ENCODE measurements at places on chromosomes 11 and 22.

GRCh38 chr11:126497581-126498122 lies 142.2 kb downstream of the ST3GAL4 start:
- no peak for DNase-seq

DNA sequence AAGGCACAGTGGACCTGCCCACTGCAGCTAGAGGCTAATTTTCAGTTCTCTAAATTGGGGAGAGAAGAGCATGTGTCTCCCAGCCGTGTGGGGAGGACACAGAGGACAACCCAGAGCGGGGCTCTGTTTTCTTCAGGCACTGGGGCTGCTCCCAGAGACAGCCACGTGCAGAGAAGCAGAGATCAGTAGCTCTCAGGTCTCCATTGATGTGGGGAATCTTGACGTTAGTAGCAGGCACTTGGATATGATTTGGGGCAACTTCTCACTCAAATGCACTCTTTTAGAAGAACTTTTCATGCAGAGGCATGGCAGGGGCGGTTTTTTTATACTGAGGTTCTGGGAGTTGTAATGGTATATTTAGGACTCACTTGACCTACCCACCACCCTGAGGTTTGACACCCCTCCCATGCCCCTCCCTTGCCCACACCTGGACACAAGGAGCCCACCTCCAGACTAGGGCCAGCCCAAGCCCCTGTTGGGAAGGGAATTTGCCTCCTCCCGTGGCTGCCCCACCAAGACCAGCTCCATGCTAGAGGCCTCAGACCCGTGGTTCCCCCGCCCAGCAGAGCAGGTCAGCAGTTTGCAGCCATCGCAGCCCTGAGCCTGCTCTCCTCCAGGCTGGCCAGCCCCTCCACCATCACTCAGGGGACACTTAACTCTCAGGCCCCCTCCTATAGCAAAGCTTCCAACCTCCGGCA lies 94.2 kb upstream of the RTL6 start:
- no peak for DNase-seq

DNA sequence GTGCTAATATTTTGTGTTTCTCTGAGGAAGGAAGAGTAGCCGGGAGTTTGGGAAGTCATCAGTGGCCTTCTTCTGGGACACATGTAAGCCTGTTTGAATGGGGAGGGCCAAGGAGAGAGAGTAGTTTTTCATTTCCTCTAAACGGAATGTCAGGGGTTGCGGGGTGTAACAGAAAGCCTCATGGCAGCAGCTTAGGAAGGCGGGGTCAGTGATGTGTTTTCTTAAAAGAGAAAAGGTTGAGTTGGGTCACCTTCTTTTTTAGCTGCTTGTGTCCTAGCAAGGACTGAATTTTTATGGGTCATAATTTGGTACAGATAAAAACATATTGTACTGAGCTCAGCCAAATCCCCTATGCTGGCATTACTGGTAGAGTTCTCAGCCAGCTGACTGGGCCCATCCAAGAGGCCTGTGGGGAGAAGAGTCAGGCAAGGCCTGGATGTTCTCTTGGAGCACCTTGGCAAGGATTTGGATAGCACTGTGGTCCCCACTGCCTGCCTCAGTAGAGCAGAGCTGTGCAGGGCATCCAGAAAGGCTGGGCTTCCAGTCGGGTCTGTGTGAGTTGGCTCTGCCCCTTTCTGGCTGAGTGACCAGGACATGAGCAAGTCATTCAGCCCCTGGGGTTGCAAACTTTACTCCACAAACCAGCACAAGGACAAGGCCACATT lies 29.4 kb upstream of the NAV2 start:
- DNase-seq, result no peak

- no peak for DNase-seq
Observed at GRCh38 chr11:133815636-133816035, 29.7 kb downstream of the SPATA19 start.

- no peak for DNase-seq
Observed at GRCh38 chr11:12007769-12008737, at the start of gene DKK3. Gene DKK3 (minus strand): TSS chr11:12008626. CDS start chr11:12008582, 44 bp downstream.

DNA sequence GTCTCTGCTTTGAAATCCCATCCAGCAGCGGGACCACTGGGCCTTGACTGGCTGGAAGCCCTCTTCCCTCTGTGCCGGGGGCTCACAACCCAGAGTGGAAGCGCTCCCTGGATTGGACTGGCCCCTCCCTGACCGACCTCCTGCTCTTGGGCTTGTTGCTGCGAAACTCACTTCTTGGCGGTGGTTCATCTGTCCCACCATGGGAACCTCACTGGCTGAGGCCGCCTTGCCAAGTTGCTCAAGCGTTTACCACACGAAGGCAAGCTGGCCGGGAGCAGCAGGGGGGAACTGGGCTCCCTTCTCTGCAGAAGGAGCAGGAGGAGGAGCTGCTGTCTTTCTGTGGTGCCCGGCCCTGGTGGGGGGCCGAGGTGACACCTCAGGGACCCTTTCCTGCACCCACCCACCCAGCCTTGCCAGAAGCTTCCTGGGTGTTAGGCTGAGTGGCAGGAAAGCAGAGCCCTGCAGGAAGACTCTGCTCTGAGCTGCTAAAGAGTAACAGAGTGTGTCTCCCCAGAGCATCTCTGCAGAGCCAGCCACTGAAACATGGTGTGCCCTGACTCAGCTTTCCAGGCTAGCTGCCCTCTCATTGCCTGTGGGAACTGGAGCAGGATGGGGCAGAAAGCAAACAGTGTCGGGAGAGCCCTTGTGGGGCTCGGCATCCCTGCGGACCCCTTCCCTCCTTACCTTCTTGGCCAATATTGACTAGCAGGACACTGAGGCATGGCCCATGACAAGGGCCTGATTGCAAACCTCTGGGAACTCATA lies 88.5 kb upstream of the ALX4 start:
- no peak for DNase-seq

GRCh38 chr11:111731821-111732220 lies 34.4 kb downstream of the PPP2R1B start:
- no peak for DNase-seq

- DNase-seq, result no peak
Observed at GRCh38 chr11:76802151-76802550, 19.0 kb downstream of the TSKU start.

DNA sequence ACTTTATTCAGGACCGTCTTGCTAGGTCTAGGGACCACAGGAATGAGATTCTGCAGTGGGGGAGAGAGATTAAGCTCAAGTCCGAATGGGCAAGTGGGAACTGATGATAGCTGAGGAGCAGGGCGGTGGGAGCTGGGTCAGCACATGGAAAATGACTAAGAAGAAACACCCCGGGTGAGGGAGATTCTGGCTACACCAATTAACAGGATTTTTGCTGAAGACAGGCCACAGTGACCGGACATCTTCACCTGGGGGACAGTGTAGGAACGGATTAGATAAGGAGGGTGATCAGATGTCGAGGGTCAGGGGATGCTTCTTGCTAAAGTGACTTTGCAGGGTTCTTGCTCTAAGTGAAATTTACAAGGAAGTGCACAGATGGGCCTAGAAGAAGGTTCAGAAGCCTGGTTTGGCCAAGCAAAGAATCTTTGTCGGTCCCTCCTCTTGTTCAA lies 8.5 kb upstream of the DGCR8 start:
- DNase-seq, result no peak

GRCh38 chr11:9665749-9666148 lies 1.9 kb downstream of the SWAP70 start:
- no peak for DNase-seq

DNA sequence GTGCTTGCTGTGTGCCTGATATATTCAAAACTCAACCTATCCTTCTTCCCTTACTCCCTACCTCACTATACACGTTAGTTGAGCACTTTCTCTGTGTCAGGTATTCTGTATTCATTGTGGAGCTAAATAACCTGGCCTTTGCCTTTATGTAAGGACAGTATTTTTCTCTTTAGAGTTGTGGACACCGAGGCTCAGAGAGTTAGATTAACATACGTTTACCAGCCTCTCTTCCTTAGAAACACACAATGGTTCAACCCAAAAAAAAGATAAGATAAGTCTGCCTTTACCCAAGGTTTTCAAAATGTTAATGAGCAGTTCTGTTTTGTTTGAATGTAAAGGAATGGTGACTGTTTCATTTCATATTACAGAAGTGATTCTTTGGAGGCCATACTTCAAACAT lies 45.0 kb downstream of the CBL start:
- DNase-seq, result no peak

DNA sequence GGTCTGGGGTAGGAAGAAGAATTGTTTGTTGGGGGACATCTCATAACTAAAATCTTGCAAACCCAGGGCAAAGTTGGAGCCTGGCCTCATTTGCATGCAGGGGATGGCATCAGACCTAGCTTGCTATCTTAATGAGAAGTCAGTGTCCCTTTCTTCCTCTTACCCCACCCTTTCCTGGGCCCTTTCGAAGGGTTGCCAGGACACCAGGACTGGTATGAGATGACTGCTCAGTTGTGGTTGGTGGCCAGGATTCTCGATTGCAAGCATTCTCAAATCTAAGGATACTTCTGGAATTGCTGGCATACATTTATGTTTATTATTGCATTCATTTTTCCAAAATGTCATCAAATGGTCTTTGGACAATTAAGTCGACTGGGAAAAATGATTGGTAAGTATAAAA lies 131.0 kb downstream of the SLC1A2 start:
- DNase-seq, result no peak

- no peak for DNase-seq
Observed at GRCh38 chr22:21606775-21607174, 23.0 kb downstream of the YDJC start.

DNA sequence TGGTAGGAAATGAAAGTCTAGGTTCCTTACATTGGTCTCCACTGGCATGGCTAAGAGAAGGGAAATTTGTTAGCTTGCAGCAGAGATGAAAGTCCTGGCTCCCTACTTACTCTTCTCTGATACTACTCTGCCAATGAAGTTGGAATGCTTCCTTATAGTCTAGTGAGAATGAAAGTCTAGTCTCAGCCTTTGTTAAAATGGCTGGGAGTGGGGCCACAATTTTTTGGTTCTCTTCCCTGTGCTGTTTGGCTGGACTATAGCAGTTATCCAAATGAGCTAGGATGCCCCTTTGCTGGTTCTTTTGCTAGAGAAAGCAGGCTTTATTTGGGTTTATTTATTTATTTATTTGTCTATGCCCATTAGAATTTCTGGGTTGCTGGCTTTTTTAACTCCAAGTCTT lies 414.3 kb downstream of the AASDHPPT start:
- no peak for DNase-seq

DNA sequence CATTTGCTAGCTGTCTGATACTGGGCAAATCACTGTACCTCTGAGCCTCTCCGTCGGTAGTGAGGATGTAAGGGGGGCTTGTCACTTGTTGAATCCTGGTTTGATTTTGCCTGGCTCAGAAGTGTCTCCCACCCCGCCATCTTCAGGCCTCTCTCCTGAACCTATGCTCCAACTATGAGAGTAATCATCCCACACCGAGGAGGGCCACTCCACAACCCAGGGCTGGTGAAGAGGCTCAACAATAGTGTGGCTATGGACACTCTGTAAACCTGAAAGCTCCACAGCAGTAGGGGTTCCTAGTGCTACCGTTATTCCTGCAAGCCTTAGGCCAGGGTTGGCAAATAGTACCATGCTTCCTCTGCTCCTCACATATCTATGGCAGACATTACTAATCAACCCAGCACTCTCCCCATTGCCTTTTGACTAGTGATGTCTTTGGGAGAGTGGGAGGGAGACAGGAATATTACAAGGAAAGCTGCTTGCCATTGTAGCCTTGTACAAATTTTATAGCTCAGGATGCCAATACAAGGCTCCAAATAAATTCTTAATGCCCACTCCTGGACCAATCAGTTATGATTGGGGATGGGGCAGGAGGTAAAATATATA lies 134.0 kb upstream of the TEAD1 start:
- peak; percentile 41 for DNase-seq

DNA sequence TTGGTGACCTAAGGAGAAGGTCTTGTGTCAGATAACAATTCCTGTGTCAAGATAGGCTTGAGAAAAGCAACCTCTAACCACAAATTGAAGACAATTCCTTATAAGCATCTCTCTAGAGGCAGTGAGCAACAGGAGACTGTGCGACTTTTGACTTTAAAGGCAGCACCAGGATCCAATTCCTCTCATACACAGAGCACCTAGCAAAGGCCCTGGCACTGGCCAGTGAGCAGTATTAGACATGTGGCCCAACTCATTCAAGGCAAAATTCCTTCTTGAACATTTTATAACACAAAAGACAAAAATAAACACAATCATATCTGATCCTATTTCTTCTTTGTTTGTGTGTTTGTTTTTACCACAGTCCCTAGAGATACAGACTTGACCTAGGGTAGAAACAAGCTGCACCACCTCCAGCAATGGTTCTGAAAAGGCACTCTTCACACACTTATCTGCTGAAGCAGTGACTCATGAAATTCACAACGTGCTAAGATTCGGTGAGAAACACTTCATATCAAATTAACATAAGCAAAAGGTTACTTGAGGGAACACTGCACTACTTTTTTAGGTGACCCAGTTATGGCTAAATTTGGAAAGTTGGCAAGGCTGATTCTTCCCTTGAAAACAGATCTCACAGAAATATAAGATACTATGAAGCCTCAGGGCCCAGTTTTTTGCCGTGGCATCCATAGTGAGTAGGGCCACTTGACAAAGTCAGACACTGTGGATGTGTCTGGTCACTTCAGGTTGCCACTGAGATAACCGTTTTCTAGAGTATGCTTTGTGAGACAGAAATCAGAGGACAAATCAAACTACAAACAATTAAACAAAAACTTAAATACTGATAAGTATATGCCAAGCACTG lies 1018.9 kb downstream of the DLG2 start:
- no peak for DNase-seq

GRCh38 chr11:87444993-87445392 lies 407.3 kb downstream of the TMEM135 start:
- peak; percentile 67 for DNase-seq

- no peak for DNase-seq
Observed at GRCh38 chr22:48088926-48089536, 1326.6 kb downstream of the TBC1D22A start.

GRCh38 chr11:104649002-104649401 lies 249.3 kb downstream of the CASP12 start:
- no peak for DNase-seq

- no peak for DNase-seq
Observed at GRCh38 chr22:46131151-46131587, 19.2 kb upstream of the PPARA start.

DNA sequence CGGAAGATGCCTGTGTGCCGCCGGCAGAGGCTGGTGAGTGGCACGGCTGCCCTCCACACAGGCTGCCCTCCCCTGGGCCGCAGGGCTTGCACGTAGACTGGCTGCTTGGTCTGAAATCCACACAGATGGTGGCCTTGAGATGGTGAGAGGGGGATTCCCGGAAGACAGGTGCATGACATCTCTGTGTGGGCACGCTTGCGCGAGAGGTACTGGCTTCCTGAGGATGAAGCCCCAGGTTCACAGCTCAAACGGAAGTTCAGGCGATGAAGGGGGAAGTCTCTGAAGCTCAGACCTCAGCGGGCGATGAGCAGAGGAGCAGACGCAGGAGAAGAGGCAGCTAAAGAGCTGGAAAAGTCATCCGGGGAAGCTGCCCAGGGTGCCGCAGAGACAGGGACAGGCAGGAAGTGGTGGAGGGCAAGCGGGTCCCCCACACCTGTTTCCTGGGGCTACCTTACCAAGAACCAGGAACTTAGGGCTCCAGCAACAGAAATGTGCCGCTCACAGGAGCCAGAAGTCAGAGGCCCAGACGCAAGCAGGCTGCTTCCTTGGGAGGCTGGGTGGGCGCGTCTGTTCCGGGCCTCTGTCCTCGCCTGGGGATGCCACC lies 7.2 kb downstream of the CRELD2 start:
- no peak for DNase-seq
